ENCODE measurements at places on chromosomes 1 and 21.

DNA sequence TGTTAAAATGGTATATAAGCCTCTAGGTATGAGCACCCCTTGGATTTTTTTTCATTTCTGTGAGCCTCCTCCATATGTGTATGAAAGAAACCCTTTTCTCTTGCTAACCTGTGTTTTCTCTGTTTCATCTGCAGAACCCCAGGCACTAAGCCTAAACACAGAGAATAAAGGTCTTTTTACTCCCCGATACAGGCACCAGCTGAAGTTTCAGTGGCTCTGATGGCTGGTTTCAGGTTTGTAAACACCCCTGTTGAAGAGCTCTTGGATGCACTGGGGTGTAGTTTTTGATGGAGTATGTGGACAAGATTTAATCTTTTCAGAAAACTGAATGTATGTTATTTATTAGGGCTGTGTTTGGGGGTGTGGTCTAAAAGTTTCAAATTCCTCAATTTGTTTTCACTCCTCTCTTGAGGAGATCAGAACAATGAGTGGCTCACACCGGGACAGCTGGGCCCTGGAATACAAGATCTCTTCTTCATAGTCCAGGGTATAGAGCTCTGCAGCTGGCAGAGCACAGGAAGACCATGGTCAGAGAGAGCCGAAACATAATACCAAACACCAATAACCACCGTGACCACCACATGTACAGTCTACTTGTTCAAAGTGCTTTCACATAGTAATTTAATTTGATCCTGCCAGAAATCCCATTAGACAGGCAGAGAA lies 50.2 kb upstream of the VTCN1 start:
- DNase-seq, result no peak

- no peak for DNase-seq
These were observed 61.0 kb downstream of the TOR3A start for GRCh38 chr1:179142889-179143299.

GRCh38 chr1:77271852-77272580 lies 9.8 kb upstream of the AK5 start:
- no peak for DNase-seq

DNA sequence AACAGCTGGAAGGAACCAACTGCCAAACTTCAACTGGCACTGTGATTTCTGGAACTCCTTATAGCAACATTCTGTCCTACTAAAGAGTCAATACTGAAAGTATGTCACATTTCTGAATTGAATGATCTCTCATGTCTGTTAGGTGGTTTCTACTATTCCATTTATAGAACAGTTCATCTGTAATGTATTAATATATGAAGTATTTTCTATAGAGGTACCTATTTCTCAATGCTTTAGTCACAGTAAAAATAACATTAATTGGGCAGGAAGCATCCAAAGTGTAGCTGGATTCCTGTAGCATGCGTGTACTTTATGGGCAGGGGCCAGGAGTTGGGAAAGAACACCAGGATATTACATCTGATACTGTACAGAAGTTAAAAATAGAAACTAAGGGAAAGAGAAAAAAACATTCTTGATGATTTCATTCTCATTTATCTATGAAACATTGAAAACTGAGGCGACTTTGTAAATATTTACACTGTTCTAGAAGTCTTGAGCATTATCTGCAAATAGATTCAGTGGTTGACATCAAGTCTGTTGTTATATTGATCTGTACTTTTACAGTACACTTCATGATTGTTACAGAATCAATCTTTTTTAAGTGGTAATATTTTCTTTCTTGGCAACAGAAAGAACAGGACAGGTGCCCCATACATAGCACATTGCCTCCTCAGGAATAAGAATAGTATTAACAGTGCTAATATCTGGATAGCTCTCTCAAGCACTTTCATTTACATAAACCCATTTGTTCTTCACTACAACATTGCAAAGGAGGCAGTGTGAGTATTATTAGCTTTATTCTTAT lies 6.2 kb upstream of the ZNF281 start:
- DNase-seq, result no peak

GRCh38 chr1:225972344-225973152 lies 26.6 kb downstream of the SDE2 start:
- no peak for DNase-seq

DNA sequence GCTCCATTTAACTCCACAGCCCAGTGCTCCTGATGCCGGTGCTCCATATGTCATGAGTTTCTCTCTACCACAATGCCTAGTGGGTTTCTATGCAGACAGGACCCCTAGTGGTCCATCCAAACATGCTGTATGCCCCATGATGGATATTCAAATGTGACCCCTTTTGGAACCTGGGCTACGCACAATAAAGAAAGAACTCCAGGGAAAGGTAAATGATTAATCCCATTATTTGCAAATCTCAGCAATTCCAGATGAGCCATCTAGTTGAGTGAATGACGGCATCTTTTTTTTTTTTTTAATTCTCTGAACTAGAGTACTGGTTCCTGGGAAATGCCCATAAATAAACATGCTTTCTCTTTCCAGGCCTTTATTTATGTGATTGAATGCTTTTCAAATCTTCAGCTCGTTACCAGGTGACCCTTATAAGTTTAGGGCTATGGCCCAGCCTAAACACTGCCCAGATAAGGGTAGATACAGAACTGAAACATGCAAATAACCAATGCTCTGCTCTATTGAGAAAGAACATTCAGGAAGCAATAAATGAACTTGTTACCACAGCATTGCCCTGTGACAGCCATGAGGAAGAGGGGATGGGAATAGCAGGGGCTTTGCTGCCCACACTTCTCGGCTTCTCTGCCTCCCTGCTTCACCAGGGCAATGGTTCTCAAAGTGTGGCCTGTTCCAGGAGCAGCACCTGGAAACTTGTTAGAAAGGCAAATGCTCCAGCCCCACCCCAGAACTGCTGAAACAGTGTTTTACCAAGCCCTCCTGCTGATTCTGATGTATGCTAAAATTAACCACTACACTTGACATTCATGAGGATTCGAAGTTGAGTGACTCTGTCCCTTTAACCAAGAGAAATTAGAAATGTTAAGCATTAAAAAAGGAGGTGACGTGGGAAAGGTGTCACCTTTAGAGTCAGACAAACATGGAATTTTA lies 151.7 kb downstream of the SEC16B start:
- no peak for DNase-seq

DNA sequence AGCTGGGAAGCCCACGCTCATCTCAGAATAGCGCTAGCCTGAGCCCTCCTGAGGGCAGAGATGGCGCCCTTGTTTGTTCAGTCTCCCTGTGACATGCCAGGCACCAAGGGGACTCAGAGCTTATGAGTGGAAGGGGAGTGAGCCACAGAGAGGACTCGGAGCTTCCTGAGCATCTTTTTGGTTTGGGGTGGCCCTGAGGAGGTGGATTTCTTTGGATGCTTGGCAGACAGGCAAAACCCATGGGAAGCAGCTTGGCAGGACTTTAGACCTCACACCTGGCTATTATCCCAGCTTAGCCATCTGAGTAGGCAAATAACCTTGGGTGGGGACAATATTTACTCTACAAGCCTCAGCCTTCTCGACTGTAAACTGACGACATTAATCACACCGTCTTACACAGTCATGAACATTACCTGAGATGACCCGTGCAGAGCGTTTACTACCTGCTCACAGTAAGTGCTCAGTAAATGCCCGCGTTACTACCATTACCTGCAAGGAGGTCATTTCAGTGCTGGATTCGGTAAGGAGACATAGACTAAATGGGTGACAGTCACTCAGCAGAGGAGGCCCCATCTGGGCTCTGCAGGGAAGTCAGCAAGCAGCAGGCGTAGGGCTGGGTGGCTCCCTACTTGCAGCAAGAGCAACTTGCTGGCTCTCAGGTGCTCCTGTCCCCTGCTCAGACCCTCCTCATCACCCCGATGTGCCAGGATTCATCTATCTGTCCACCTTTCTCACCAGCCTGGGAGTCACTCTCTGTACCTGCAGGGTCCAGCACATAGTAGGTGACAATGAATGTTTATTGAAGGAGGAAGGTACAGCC lies 54.9 kb downstream of the KLHDC7A start:
- DNase-seq, result no peak

DNA sequence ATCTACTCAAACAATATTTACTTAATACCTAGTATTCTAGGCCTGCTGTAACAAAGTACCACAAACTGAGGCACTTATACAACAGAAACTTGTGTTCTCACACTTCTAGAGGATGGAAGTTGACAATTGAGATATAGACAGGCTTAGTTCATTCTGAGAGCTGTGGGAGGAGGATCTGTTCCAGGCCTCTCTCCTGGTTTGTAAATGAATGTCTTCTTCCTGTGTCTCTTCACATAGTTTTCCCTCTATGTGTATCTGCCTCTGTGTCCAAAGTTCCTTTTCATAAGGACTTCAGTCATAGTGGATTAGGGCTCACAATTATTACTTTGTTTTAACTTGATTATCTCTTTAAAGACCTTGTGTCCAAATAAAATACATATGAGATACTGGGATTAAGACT lies 251.1 kb downstream of the COL11A1 start:
- DNase-seq, result no peak

GRCh38 chr1:230349020-230349393 lies 77.1 kb downstream of the PGBD5 start:
- DNase-seq, result no peak

GRCh38 chr1:17441265-17441992 lies 2.0 kb upstream of the RCC2 start:
- no peak for DNase-seq

GRCh38 chr1:944341-945325 lies 14.4 kb downstream of the NOC2L start:
- DNase-seq, result no peak

- no peak for DNase-seq
These were observed 74.2 kb downstream of the PTPRC start for GRCh38 chr1:198713081-198713480.

DNA sequence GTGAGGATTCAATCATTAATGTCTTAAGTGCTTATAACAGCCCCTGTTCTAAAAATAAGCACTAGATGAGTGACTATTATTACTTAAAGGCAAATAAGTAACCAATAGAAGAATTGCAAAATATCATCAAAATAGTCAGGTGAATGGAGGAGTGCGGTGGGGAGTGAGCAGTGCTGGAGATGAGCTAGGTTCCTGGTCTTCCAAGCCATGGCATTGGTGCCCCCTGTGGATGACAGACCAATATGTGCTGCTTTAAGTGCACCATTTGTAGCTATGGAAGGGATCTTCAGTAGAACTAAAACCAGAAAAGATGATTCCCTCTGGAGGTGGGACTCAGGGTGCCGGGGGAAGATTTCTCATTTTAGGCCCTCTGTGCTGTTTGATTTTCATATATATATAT lies 46.1 kb upstream of the SLC30A1 start:
- DNase-seq, result no peak

DNA sequence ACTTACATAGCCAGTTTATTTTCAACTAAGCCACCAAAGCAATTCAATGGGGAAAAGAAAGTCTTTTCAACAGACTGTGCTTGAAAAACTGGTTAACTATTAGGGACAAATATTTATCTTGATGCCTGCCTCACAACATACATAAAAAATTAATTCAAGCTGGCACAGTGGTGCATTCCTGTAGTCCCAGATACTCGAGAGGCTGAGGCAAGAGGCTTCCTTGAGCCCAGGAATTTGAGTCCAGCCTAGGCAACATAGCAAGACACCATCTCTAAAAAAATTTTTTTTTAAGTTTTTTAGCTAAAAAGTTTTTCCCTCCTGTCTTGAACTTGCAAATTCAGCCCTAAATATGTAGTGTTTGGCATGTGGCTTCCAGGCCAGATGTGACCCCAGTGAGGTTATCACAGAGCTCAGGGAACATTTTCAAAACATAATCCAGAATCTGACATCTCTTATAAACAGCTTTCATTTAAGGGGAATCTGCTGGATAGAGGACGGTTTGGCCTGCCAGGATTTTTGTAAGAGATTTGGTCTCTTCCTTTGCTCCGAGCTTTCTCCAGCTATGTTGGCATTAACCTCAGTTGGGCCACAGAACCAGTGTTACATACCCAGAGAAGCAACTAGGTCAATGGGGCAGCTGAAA lies 46.4 kb downstream of the COL6A1 start:
- DNase-seq, result no peak

GRCh38 chr1:219430419-219430818 lies 182.5 kb downstream of the ZC3H11B start:
- no peak for DNase-seq

- no peak for DNase-seq
These were observed 22.6 kb downstream of the MIS18A start for GRCh38 chr21:32256251-32256650.

- peak; percentile 4 for DNase-seq
These were observed 31.3 kb upstream of the CLCA4 start for GRCh38 chr1:86515597-86515996.

GRCh38 chr1:239212811-239213220 lies 173.6 kb upstream of the CHRM3 start:
- no peak for DNase-seq

GRCh38 chr21:46424039-46424591 lies 34.6 kb upstream of the DIP2A start:
- no peak for DNase-seq

DNA sequence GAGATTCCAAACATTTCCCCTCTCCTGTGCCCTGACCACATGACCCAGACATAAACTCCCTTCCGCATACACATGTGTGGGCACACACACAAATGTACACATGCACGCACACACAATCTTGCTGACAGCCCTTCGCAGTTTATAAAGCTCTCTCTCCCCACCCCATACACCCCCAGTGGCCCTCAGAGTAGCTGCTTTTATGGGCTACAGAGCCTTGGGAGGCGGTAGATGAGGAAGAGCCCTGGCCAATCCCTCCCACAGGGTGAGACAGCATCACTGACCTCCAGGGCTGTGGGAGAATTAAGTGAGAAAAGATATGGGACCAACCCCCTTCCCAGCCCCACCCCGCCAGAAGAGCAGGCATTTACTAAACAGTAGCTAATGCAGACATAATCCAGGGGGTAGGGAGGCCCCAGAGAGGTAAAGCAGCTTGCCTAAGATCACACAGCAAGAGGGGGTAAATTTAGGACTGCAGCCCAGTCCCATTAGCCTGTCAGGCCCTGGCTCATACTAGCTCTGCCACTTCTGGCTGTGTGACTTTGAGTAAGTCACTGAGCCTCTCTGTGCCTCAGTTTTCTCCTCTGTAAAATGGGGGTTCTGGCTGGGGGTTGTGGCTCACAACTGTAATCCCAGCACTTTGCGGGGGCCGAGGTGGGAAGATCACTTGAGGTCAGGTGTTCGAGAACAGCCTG lies 5.1 kb downstream of the SDC3 start:
- DNase-seq, result no peak

DNA sequence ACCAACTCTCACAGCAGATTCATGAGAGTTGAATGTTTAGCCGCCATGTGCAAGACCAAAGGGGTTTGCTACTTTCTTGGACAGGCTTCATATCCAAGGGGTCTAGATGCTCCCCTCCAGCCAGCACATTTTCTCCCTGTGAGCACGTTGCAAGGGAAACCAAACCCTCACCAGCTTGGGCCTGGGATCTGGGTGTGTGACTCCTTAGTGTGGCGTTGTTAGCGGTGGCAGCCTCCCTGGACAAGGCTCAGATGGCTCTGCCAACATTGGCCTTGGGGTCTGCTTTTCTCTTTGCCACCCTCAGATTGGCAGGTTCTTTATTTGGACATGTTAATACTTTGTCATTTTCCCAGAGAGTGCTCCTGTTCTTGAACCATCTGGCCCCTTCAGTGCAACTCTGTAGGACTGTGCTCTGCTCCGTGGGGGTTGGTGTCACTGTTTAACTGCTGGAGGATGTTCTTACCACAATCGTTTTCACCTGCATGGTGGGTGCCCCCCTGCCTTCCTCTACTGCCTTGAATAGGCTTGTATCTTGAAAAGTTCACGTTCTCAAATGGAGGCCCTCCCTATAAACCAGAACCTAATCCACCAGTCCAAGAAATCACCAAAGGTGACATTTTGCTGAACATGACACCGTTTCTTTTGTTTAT lies 13.4 kb downstream of the ABCG1 start:
- peak; percentile 70 for DNase-seq

GRCh38 chr21:25717491-25718147 lies 17.1 kb downstream of the ATP5PF start:
- DNase-seq, result no peak

Measured in NCI-H2081 (cell line).